Right kidney (tissue), 9 donors: ENCODE measurements at places on chromosomes 12 and 14.

DNA sequence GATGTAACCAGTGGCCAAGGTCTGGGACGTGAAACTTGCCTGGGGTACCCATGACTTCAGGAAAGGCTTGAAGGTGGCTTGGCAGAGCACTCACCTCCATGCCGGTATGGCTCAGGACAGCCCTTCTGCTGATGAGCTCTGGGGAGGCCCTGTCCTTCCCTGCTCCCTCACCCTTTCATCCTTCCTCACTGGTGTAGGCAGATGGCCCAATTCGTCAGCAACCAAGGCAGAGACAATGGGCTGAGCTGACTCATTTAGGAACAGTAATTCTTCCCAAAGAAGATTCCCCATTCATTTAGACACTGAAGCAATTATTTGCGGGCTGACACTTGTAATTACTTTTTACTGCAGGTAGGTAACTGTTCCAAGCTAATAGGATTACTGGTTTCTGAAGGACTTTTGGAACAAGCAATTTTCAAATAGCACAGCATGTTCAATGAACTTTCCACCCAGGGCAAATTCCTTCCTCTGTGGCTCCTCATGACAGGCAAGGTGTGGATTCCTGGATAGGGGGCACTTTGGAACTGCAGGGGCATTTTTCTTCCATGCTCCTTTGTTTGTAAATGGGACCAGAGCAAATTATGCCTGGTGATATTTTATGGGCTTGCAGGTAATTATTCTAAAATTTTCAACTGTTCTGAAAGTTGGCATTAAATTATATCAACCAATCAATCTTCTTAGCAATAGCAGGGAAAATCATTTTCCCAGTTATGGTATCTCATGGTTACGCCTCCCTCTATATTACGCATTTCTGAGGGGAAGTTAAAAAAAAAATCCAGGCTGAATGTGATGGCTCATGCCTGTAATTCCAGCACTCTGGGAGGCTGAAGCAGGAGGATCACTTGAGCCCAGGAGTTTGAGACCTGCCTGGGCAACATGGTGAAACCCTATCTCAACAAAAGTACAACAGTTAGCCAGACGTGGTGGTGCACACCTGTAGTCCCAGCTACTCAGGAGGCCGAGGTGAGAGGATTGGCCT is 24.1 kb upstream of the NRDE2 start:
- no peak for DNase-seq

GRCh38 chr12:15168026-15168678 is 53.1 kb downstream of the RERG start:
- no peak for DNase-seq

- DNase-seq: no peak
These were observed 47.4 kb upstream of the DICER1 start for GRCh38 chr14:95204705-95205104.

DNA sequence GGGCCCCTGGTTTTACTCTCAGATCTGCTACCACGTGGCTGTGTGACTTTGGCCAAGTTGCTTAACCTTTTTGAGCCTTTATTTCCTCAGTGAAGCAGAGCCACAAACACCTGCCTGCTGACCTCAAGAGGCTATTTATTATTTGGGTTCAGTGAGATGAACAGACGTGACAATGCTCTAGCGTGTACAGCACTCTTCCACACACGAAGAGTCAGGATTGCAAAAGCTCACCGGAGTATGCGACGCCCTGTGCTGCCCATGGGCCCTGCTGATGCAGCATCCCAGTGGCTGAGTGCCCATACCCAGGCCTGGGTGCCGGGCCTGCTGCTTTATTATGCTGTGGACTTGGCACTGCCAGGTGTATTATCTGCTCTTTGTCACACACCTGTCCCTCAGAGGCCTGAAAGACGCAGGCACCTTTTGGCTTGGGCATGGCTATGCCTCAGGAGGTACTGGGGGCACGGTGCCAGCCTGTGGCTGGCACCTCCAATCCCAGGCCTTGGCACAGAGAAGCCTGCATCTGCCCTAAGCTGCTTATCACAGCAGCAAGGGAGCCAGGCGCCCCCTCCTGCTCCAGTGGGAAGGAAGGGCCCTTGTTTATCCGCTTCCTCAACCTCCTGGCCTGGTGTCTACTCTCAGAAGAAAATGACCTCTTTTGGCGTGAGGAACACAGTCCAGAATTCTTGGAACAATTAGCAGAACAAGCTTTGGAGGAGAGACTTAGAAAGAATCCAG is 22.3 kb upstream of the TC2N start:
- no peak for DNase-seq

DNA sequence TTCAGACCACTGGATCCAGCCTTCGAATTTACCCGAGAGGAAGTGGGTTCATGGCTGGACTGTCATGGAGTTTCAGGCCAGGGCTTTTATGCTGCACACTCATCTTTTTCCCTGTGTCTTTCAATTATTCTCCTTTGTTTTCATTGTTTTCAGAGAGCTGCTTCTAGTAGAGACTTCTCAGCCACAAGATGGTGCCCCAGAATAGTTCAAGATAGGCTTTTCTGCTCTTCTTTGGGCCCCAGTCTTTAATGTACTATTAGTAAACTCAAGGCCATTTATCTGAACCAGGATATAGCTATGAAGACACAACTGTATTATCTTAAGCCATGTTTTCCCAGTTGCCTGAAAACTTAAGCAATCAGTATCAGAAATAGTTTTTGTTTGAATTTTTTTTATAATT is 30.4 kb upstream of the PSMA6 start:
- DNase-seq: no peak

- DNase-seq: no peak
These were observed 21.1 kb downstream of the IFNG start for GRCh38 chr12:68138480-68138879.

GRCh38 chr12:27179400-27180214 is 64.5 kb upstream of the STK38L start:
- DNase-seq: no peak

- no peak for DNase-seq
These were observed 6.3 kb downstream of the DDX55 start for GRCh38 chr12:123608182-123608581.

DNA sequence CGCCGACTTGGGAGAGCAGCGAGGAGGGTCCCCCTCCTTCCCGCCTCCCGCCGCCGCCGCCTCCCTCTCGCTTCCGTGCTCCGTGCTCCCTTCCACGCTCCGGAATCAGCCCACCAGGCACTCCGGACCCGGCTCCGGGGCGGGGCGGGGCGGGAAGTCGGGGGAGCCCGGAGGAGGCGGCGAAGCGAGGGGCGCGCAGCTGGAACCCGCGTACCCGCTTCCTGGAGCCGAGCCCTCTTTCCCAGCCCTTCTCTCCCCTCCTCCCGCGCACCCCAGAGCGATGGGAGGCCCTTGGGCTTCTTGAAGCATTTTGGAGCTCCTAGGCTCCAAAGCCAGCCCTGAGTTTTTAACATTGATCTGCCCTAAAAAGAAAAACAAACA is at the start of gene SYNDIG1L:
TSS of gene SYNDIG1L (minus strand) at position 9 of the 381 bp plus-strand sequence. CDS start 16,466 bp downstream, outside the sequence.
- no peak for DNase-seq

DNA sequence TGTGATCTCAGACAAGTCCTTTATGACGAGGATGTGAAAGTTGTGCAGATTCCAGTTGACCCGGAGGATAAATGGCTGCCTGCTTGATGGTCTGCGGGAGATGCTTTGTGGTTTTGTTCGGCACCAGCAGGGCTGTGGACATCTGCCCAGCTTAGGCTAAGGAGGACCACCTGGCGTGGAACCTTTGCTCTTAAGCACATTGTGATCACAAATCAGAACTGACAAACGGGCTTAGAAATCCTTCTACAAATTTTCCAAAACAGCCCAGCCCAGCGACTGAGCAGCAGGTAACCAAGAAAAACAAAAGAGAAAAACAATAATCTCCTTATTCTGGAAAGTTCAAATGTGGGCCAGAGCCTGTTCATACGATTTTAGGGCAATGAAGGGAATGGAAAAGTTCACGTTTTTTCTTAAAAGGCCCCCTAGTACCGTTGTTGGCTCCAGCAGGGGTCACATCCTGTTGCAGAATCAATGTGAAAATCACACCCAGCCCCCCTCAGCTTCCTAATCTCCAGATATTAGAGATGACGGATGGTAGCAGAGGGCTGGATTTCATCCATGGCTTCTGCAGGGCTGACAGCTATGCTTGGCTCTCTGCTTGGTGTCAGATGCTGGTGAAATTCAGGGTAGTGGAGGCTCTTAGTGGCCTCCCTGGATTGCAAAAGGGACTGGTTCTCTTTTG is 81.1 kb upstream of the RFLNA start:
- DNase-seq: no peak

DNA sequence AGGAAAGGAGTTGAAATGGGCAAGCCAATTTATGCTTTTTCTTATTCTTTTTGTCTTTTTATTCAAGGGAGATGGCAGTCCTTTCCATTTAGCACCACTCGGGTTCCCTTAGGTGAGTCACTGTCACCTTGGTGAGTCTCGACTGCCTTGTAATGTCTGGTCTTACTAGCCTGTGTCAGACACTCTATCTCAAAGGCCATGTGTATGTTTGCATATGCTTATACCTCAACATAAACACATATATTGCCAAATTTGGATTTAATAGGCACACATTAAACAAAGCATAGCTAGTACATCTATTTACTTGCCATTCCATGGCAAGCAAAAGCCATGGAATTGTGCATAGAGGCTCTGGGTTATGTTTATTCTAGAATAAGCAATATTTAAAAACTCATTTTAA is 624.9 kb upstream of the FOXG1 start:
- no peak for DNase-seq

DNA sequence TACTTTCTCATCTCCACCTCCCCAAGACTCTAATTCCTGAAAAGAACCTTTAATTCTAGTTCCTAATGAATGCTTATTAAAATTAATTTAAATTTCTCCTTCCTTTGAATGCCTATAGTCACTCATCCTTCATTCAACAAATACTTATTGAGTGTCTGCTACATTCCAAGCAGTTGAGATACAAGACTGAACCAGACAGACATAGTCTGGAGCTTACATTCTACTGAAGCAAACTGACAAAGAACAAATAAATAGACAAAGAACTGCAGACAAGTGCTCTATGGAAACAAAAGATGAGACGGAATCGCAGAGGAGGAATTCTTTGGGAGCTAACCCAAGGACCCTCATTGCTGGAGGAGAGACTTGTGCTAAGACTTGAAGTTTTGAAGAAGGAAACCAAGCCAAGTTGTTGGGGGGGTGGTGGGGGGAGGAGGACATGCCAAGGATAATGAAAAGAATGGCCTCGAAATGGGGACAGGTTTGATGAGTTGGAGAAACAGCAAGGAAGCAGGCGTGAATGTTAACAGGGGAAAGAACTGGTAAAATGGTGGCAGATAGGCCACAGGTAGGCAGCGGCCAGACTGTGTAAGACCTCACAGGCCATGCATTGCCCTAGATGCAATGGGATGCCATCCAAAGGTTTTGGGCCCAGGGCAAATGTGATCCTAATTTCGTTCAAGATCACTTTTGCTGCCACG is 9.7 kb upstream of the TDG start:
- DNase-seq: no peak

DNA sequence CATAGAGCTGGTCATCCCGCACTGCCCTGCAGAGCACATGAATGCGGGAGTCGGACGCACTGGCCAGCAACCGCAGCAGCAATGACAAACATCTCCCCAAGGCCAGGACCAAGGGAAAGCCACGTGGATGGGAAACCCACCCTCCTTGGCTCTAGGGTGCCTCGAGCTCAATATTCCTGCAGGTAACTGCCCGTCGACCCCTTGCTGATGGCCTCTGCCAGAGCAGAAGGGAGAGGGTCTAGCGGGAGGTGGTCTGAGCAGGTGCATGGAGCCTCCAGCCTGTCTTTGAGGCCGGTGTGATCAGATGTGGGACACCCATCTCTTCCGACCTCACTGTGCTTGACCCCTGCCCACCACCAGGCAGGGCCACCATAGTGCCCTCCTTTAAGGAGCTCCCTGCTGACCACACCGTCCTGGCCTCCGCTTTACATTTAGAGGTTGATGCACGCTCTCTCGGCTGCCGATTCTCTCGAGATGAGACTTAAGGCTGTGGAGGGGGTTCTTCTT is 89.7 kb downstream of the PIWIL1 start:
- DNase-seq: no peak

GRCh38 chr12:75684678-75685616 is 173.5 kb upstream of the KRR1 start:
- no peak for DNase-seq

DNA sequence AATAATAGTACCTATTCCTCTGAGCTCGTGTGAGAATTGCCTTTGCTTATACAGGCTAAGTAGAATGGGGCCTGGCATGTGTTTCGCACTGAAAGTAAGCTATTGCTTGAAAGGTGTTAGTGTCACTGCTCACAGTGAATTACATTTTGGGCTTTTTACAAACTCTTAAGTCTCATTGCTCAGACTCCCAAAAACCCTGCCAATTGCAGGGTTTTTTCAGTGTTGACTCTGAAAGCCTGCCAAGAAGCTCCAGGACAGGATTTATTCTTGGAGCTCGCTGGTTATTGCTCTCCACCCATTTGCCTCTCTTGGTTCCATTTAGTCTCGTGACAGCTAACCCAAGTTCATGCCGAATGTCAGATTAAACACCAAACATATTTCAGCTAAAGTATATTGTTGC is 39.8 kb downstream of the NOPCHAP1 start:
- DNase-seq: peak; percentile 13

- DNase-seq: no peak
These were observed 37.8 kb downstream of the PAH start for GRCh38 chr12:102879144-102879763.

DNA sequence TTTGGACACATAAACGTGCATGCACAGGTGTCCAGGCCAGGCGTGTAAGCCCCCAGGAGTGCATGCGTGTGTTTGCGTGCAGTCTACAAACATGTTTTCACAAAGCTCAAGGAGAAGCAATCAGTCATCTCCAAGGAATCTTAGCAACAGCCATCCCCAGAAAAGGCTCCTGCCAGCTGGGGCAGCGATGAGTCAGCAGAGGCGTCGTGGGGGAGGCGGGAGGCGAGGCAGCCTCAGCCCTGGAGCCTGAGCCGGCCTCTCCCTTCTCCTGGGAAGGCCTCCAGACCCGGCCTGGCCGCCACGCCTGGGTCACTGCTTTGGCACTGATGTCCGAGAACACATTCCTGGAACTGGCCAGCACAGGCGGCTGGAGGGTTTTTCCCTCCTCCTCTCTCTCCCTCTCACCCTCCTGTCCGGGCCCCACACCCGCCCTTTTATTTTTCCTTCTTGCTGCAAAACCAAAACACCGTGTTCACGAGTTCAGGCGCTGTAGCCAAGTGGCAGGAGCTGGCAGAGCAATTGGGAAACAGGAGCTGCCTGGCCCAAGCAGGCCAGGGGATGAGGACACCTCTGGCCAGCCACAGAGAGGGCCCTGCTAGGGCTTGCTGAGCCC is 92.7 kb downstream of the LRRC74A start:
- peak; percentile 89 for DNase-seq

DNA sequence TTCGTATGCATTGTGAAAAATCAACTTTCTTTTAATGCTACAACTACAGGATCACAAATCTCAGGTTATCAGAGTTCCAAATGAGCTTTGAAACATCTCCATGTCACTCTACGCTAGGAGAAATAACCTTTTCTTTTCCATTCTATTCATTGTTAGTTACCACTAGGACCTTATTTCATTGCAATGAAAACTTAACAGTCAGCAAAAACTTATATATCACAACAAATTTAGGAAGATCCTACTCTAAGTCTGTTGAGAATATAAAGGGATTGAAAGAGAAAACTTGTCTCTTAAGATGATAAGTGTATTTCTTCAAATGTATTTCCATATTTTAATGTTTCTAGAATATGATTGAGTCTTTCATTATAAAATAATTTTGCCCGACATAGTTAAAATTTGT is 539.1 kb downstream of the TMTC2 start:
- no peak for DNase-seq
